T-helper 22 cell (primary cell): ENCODE measurements at places on chromosomes 13 and 19.

GRCh38 chr19:19938449-19938848, 37.7 kb downstream of the ZNF93 start:
- no peak for DNase-seq

DNA sequence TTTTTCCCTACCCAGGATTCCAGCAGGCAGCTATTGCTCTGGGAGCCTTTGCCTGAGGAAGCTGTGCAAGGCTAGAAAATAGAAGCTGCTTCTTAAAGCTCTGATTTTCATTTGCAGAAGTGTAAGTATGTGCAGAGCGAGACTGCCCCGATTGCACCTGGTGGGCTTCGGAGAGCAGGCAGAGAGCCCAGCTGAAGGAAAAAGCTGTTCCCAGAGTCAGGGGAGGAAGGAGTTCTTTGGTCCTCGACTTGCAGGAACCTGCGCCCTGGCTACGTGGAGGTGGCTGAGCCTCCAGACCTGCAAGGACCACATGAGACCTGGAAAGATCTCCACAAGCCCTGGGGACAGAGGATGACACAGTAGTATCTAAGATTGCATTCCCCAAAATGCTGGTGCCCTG, 235.0 kb upstream of the ARGLU1 start:
- no peak for DNase-seq

- DNase-seq: peak; percentile 74
Measured at GRCh38 chr19:43624933-43625332, 5.5 kb upstream of the ZNF428 start.

DNA sequence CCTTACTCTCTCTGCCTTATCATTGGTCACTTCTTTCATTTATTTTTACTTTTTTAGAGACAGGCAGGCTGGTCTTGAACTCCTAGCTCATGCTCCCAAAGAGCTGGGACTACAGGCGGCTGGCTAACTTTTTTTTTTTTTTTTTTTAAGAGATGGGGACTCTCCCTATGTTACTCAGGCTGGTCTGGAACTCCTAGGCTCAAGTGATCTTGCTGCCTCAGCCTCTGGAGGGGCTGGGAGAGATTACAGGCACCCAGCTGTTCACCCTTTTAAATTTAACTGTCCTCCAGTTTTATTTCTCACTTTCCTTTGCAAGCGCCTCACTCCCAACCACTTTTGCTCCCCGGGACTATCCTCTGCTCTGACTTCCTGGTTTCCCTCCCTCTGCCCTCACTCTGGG, 5.6 kb upstream of the CLDN10 start:
- no peak for DNase-seq

DNA sequence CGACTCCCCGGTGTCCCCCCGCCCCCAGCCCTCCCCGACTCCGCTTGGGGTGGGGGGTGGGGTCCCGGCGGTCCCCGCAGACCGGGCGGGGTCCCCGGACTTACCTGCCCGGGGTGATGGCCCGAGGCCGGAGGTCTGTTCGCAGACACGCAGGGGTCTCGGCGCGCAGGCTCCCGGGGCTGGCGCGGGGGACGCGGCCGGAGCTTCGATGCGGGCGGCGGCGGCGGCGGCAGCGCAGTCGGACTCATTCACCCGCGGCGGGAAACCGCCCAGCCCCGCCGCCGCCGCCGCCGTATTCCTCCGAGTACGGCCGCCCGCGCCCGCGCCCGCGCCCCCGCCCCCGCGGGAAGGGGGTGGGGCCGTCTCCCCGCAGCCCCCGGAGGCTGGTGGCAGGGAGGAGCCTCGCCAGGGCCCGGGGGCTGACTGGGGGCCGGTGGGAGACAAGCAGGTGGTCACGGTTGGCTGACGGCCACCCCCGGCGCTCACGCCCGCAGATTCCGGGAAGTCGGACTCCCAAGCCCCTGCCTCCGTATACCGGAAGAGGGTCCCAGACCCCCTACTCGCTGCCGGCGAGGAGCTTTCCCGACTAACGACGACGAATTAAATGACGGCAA, at the start of gene C2CD4C:
Gene C2CD4C, minus strand, starts transcription at position 246 of the 614 bp plus-strand sequence. CDS start 786 bp downstream, outside the sequence.
- DNase-seq: no peak

DNA sequence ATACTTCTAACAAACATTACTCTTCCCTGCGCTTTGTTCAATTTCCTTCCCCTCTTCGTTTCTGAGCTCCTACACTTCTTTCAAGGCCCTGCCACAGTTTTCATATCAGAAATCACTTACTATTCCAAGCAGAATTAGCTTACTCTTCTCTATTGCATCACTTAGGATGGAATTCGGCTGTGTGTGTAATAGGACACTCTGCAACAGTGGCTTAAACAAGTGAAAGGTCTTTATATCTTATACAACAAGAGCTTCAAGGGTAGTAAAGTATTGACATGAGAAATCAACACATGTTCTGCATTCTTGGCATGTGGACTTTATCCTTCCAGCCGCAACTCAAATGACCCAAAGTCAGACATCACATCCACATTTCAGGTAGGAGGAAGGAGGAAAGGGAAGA, 279.6 kb downstream of the PCDH20 start:
- DNase-seq: no peak

GRCh38 chr19:43765109-43765876, 10.5 kb upstream of the SMG9 start:
- DNase-seq: peak; percentile 72

DNA sequence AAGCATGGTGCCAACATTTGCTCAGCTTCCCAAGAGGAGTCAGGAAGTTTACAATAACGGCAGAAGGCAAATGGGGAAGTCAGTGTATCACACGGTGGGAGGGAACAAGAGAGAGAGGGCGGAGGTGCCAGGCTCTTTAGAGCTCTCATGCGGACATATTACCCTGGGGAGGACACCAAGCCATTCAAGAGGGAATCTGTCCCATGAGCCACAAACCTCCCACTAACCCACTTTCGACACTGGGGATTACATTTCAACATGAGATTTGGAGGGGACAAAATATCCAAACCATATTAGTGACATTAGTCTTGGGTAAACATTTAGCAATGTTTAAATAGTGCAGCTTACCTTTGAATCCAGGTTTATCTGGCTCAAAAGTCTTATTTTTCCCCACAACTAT, 69.9 kb downstream of the SLAIN1 start:
- no peak for DNase-seq

DNA sequence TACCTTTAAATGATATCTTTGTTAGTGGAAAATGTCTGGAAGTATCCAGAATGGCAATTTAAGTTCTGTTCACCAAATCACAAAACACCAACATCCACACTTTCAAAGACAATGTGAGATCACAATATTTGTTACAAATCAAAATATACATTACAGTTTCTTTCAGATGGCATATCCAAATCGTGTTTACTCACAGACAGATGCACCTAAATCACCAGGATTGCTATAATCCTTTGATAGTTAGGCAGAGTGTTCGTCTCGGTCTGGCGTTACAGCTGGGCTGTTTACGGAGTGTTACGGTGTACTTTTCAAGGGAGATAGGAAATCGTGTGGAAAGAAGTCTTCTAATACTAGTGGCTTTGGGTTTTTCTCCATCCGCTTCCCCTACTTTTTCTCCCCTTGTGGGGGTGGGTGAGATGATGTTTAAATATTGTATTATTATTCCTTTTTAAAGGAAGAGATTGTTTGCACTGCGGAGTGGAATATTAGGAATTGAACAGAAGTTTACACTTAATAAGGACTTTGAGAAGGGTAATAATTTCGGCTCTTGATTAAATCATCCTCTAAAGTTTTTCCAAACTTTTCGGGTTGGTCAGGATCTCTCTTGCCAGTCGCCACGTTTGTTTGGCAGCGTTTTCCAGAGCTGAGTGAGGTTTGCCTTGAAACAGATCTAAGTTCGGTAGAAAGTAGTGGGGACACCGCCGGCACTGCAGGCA, 1.8 kb downstream of the MAB21L1 start:
- no peak for DNase-seq
